ENCODE measurements at places on chromosomes 11 and 22.

- DNase-seq: no peak
These were observed 785 bp upstream of the EFCAB6 start for GRCh38 chr22:43812890-43813289.

DNA sequence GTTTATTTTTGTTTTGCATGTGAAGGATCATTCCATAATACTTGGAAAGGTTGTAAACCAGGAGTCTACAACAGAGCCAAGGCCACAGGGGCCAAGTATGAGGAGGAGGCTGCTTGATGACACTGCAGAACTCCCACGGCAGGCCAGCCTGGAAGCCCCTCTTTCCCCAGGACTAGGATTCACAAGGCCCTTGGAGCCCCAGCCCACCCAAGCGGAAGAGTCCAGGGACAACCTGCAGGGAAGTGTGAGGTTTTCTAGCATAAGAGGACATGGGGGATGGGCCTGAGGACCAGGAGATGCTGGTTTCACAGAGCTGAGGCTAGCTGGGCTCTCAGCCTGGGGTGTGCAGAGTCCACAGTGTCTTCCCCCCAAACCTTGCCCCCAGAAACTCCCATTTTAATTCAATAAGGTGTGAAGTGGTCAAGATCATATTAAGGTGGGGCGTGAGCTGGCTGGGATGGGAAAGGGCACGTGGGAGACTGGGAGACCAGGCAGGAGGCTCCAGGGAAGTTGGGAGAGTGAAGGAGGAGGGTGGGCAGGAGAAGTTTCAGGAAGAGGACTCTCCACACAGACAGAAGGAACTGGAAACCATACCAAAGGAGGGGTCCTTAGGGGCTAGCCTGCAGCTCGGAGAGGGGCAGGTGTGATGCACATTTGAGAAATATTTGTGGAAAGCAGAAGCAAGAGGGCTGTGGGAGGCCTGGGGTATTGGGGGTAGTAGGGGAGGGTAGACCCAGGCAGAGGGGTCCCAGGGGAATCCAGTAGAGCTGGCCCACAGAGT lies 12.4 kb downstream of the GNAZ start:
- no peak for DNase-seq

- no peak for DNase-seq
These were observed 81.7 kb downstream of the AMOTL1 start for GRCh38 chr11:94849839-94850238.

GRCh38 chr11:7609521-7609920 lies 63.8 kb downstream of the CYB5R2 start:
- no peak for DNase-seq

GRCh38 chr11:67265633-67266448 lies 432 bp upstream of the GRK2 start:
- peak; percentile 83 for DNase-seq

DNA sequence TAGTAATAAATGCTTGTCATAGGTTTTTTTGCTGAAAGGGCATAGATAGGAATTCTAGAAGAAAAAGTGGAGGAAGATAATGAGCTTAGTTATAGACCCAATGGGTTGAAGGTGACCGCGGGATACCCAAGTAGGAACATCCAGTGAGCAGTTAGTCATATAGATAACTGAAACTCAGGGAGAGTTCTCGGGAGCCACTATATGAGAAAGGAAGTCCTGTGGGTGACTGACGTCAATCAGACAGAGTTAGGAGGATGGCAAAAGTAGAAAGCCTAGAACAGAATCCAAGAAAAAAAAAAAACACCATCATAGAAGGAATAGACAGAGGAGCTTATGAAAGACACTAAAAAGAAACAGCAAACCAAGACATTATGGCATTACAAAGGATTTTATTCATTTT lies 1.6 kb upstream of the CNGA4 start:
- DNase-seq: no peak

GRCh38 chr22:41801147-41801819 lies 804 bp downstream of the CCDC134 start:
- no peak for DNase-seq

GRCh38 chr11:111355956-111356659 lies 23.0 kb downstream of the POU2AF1 start:
- DNase-seq: no peak

DNA sequence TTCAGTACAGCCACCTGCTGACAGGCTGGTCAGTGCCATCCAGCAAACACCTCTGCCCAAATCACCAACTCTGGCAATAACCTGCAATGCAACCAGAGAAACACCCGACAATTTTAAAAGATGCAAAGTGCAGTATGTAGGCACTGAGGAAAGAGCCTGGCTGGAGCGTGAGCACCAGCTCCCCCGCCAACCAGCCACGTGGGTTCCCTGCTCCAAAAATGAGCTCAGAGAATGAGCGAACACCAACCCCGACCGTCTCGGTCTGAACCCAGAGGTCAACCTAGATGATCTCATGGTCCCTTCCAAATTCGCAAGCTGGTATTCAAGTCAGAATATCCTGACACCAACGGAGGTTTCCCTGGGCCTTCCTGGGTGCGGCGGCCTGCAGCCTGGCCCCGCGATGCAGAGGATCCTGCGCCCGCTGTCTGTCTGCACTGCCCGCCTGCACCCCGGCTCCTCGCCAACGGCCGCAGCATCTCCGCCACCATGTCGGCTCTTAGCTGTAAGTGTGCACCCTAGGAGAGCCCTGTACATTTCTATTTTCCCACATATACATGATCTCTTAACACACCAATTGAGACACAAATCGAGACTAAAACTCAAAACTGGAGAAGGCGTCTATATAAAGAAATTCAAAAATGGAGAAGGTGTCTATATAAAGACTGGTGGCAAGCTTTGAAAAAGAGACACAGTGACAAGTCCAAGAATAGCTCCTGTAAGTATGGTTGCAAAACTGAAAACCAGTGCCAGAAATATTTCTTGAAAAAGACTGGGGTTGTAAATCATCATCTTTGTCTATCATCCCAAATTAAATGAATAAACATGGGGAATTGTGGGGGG lies 22.8 kb downstream of the TMEM184B start:
- DNase-seq: no peak

GRCh38 chr11:12693094-12693478 lies 18.9 kb downstream of the TEAD1 start:
- DNase-seq: no peak

GRCh38 chr22:27311698-27312550 lies 489.6 kb downstream of the MN1 start:
- DNase-seq: no peak

DNA sequence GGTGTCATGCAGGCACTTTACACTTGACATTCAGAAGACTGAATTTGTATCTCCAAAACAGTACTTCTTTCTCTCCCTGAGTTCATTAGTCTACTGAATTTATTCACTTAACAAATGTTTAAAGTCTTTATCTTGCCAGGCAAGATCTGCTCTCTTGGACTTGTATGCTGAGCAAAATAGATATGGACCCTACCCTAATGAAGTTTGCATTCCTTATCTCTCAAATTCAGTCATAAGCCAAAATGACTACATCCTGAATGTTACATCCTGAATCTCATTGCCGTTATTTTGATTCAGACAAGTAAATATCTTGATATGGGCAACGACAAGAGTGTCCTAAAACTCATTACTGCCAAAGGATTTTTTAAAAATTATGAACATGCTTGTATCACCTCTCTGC lies 29.7 kb downstream of the FAR1 start:
- no peak for DNase-seq

DNA sequence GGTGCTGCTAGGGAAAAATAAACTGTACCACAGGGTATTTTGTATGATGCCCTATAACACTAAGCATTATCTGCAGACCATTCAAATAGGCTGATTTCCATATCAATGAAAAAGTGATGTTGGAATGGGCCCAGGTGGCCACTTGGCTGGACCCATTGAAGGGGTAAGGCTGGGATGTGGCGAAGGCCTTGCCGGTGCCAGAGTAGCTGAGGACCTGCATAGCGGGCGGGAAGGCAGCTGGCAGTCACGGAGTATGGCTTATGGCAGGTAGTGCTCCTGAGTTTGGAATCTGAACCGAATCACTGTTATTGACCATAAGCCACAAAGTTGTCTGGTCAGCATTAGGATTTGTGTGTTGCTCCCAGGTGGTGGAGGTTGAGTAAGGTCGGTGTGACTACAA lies 131.0 kb downstream of the MICAL2 start:
- no peak for DNase-seq

GRCh38 chr11:117671370-117671769 lies 125.6 kb downstream of the DSCAML1 start:
- no peak for DNase-seq

DNA sequence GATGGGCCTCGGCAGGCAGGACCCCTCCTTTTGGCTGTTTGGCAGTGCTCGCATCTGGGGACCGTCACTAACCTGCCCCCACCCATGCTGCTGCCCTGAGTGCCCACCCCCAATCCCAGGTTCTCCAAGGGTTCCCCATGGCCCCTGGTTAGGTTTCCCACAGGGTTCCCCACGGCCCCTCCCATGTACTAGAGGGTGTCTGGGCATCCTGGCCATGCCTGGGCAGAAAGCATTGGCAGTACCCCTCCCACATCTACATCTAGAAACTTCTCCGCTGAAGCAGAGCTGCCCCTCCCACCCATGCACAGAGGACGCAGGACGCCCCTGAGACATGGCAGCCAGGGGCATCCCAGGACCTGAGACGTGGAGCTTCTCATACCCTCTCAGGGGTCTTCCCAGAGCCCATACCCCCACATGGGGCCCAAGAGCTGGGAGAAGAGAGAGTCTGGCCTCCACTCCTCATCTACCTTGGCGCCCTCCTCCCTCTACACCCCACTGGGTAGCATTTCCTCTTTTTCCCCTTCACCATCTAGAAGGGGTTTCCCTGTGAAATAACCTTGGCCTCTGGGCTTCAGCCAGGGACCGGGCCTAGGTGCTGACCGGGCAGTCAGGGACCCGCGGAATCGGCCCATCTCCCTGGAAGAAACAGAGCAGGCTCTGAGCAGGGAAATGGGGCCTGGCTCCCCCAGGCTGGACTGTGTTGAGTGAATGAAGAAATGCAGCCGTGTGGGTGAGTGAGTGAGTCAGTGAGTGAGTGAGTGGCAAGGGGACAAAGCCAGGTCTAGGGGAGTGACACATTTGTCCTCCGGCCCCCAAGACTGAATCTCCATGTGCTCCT lies 987.3 kb downstream of the BRD1 start:
- no peak for DNase-seq

DNA sequence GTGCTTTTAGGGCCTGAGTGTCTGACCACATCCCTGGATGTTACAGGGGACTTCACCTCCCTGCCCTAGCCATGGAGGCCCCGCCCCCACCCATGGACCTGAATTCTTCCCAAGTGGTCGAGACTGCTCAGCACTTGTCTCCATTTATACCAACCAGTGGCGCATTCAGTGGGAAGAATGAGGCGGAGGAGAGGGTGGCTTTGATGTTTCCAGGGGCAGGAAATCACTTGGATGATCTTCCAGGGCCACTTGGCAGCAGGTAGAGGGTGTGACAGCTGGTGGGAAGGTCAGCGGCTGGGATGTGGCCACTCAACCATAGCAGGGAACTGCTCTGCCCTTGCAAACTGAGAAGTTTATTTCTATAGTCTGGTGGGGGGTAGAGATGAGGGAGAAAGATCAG lies 155.1 kb upstream of the BLID start:
- no peak for DNase-seq

DNA sequence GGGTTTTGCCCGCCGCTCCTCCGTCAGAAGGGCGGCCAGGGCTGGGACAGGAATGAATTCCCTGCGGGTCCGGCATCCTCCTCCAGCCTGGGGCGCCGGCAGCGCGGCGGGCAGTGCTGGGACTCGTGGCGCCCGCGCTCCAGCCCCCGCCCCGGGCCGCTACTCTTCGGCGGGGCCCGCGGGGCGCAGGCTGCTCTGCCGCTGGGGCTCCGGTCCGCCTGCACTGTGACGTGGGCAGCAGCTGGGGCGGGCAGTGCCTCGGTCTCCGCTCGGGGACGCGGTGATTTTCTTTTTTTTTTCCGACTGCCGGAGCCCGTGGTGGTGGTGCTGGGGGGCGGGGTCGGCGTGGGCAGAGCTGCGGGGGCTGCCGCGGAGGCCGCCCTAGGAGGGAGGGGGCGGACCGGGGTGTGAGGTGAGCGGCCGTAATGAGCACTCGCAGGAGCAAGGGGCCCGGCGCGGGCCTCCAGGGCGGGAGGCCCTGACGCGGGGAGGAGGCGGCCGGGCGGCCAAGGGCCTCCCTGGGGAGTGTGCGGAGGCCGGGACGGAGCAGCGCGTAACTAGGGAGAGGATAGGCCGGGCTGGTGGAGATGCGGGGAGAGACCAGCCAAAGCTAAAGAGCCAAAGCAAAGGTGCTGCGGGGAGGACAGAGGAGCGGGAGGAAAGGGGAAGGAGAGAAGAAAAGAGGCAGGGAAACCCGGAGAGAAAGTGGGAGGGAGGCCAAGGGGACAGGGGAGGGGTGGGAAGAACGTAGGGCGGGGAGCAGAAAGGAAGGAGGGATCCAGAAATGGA lies 73.3 kb upstream of the ZBED5 start:
- peak; percentile 45 for DNase-seq

- no peak for DNase-seq
These were observed 37.2 kb downstream of the GRIK4 start for GRCh38 chr11:120548682-120549209.

DNA sequence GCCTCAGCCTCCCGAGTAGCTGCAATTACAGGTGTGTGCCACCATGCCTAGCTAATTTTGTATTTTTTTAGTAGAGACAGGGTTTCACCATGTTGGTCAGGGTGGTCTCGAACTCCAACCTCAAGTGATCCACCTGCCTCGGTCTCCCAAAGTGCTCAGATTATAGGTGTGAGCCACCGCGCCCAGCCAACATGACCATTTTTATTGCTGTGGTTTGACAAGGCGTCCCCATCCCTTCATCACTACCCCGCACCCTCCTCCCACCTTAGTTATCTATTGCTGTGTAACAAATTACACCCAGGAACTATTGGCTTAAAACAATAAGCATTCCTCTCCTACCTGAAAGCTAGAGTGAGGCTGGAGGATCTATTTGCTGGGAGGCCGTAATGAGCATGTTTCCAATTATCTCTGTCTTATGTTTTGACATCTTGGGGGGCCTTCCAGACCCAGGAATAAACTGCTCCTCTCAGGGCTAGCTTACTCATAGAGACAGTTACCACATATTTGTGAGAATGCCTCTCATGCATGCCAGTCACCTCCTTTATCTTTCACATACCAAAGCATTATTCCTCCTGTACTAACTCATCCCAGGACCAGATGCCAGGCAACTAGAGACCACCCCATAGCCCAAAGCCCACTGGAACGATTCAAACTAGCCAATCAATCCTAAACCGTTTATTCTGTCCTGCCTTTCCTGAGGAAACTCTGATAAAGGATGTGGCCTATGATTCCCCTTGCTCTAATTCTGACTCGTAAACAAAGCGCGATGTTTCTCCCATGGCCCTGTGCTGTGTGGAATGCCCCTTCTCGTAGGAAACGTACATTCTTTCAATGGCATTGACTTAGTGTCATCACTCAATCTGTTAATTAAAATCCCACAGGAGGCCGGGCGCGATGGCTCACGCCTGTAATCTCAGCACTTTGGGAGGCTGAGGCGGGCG lies 19.4 kb downstream of the SNU13 start:
- no peak for DNase-seq

- DNase-seq: no peak
These were observed 73.4 kb downstream of the WNT7B start for GRCh38 chr22:45903355-45904135.

DNA sequence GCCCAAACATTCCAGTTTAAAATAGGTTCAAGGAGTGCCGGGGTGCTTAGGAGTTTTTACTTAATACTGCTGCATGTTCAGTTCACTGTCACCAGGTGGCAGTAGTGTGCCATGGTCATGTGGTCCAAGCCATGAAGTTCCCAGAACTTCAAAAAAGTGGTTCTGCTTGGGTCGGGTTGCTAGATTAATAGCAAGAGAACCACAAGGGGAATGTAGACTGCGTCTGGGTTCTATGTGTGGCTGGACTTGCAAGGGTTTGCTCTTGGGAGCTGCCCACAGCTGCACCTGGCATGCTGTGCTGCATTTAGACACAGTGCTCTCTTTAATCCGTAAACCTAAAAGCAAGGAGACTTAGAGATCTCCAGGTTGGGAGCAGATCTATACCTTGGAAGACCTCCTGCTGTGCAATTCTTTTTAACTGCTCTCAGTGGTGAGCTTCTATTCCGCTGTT lies 6.5 kb upstream of the SPON1 start:
- DNase-seq: peak; percentile 52

Data from naive B cell (primary cell).